ENCODE measurements at places on chromosomes 7 and 10.

GRCh38 chr7:27173956-27174873 is at the start of gene HOXA10:
TSS of gene HOXA10 (minus strand) at chr7:27174320. CDS start at chr7:27174306, 14 bp downstream.
- DNase-seq, result peak; percentile 39

DNA sequence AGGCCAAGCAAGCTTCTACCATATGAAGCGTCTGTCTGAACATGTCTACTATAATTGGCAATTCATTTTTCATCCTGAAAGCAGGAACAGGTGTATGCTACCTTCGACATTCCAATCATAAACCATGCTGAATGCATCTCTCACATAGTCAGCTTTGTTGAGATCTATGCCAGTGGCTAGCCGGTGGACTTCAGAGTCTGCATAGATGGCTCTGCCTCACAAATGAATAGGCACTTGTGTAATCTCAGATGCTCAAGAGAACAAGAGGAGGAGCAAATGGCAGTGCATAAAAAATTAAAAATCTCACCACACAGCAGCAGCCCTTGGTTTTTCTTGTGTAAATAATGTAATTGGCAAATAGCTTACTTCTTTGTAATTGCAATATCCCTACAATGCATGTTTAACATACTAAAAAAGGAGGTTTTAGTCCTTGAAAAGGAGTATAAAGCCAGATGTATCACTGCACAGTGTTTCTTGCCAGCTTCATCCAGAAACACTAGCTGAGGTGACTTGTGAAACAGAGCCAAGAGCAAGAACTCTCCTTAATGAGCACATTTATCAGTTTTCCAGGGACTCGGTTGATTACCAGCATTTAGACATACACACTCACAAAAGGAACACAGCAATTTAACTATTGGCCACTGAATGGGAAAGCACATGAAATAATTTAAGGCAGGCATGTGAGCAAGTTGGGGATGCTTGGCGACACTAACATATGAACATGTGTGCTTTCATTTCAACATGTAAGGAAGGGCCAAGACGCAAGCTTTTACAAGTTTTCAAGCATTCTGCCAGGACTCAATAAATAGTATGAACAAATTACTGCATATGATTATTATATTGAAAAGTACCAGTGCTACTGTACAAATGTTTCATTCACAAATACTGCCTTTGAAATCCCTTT is 249.9 kb upstream of the PLXNA4 start:
- no peak for DNase-seq

DNA sequence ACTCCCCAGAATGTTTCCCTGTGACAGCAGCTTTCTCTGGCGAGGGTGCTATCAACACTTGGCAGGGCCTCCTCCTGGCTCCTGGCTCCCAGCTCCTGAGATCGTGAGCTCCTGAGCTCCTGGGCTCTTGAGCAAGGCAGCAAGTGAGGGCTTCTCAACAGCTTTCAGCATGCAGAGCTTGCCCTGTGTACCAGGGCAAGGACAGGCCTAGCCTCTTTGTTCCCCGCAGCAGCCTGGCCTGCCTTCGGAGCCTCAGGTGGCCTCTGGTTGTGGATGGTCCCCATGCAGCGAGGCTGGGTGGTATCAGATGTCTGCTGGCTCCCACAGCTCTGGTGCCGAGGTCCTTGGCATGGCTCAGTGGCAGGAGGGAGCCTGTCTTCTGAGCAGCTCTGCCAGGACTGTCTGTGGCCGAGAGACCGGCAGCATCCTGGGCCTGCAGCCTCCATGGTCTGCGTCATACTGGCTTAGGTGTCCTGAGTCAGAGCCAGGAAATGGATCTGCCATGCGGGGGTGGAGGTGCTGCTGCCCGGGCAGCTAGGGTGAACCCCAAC is 44.2 kb downstream of the ZMIZ1 start:
- no peak for DNase-seq

DNA sequence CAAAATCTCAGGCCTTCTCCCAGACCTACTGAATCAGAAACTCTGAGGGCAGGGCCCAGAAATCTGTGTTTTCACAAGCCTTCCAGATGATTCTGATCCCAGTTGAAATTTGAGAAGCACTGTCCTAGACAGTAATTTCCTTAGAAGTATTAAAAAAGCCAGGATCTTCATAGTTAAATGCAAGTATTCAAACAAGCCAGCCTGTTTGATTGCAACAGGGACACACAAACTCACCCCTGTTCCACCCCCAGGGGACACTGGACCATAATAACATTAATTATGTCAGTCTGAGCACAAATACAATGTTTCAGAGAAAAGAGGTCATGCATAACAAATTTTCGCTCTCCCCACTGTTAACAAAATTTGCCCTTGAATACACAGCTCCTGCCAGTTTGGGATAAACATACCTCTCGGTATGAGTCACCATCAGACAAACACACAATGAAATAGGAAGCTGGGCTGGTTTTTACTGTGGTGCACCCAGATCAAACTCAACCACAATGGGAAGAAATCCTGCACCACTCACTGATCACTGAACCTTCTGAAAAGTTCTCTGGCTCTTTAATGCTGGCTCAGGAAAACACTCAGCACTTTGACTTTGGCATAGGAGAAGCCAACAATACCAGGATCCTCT is 34.3 kb downstream of the ABLIM1 start:
- no peak for DNase-seq

DNA sequence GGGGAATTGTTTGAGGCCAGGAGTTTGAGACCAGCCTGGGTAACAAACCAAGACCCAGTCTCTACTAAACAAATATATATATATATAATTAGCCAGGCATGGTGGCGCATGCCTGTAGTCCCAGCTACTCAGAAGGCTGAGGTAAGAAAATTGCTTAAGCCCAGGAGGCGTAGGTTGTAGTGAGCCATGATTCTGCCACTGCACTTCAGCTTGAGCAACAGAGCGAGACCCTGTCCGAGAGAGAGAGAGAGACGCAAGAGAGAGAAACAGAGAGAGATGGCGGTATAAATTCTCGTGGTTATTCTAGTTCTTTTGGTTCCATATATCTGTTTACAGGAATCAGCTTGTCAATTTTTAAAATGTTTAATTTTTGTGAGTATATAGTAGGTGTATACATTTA is 94.0 kb downstream of the TBXAS1 start:
- DNase-seq, result no peak

GRCh38 chr7:911791-912480 is 35.6 kb downstream of the GET4 start:
- DNase-seq, result no peak

DNA sequence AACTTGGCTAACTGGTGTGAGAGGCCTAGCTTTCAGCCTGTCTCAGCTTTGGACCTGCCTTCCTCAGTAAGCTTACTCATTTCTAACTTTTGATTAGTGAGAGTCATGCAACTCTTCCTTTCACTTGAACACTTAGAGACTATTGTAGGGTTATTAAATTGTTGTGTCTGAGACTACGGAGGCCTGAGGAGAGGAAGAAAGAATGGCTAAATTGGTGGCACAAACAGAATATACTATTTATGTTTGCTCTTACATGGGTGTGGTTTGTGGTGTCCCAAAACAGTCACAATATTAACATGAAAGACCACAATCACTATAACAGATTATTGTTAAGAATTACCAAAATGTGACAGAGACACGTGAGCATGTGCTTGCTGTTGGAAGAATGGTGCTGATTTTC is 82.1 kb downstream of the TRIM24 start:
- DNase-seq, result no peak

DNA sequence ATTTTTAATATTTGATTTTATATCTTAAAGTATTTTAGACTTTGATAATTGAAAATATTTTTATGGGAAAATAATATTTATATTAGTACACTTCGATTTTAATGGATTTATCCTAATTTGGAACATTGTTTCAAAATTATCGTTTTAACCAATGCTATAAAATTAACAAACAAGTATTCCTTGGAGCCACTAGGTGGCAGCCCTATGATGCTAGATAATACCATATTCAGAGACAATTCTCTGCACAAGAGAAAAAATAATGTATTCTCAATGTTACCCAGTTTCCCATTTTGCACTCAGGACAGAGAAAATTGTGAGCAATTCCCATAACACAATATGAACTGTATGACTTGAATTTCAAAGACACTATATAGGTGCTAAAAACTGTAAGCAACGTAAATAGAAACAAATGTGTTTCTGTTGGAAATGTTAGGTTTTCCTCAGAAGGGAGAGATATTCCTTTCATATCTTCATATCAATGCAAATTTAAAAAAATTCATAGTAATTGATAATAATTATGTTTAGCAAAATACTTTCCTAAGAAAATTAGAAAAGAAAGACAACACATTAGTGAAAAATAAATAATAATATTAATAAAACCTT is 237.8 kb downstream of the SEMA3E start:
- DNase-seq, result no peak

- no peak for DNase-seq
Observed at GRCh38 chr10:124943301-124944092, 1.6 kb downstream of the ZRANB1 start.

DNA sequence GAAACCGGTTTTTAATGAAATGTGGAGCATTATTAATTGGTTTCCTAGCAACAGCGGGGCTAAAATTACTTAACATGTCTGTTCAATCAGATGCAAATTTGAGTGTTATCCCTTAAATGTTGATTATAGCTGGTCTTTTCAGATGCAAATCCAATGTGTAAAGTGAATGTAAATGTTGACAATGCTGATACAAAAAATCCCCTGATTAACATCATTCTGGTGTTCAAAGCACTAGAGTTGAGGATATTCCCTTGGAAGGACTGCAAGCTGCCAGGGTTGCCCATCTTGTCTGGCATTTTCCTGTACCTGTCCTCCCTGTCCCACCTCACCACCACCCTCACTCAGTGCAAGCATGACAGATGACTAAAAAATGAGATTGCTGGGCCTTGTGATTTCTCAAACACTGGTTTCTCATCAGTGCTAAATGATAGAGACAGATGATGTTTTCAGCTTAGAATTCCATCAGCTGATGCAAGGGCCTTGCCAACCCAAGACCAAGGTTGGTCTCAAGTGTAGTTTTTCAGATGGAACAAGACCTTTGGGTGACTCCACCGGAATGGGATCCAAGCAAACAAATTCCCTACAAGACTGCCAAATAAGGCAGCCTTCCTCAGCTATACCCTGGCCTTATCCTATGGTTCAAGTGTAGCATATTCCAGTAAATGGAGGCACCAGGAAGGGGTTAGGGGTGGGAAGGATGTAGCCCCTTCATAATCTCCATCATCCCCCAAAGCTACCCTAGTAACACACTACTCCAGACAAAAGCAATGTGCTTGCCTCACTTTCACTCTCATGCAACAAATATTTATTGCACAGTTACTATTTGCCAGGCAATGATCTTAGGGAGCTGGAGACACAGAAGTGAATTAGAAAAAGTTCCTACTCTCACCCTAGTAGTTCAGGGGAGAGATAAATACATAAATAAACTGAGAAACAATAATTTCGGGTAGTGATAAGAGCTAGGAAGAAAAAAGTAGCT is 54.9 kb downstream of the JAZF1 start:
- no peak for DNase-seq

- no peak for DNase-seq
Observed at GRCh38 chr7:40843338-40843985, 708.7 kb downstream of the SUGCT start.

DNA sequence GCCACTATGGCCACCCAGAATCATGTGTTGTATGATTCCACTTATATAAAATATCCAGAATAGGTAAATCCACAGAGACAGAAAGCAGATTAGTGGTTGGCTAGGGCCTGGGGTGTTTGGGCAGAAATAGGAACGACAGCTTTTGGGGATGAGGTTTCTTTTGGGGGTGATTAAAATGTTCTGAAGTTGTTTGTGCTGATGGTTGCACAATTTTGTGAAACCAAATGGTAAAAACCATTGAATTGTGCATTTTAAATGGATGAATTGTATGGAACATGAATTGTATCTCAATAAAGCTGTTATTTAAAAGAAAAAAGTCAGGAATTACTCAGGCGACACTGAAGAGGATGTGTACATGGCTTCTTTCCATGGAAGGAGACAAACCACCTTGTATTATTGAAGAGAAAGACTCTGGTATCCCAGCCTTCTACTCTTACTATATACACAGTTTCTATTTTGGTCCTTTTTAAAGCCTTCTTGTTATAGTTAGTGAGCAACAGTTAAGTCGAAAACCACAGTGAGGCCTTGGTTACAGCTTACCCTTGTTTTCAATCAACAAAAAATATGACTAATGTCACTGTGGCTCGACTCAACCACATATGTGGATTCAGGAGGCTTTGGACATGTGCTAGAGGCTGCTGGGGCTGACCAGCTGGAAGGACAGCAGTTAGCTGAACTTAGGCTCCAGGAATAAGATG is 57.1 kb upstream of the KMT2E start:
- DNase-seq, result no peak

DNA sequence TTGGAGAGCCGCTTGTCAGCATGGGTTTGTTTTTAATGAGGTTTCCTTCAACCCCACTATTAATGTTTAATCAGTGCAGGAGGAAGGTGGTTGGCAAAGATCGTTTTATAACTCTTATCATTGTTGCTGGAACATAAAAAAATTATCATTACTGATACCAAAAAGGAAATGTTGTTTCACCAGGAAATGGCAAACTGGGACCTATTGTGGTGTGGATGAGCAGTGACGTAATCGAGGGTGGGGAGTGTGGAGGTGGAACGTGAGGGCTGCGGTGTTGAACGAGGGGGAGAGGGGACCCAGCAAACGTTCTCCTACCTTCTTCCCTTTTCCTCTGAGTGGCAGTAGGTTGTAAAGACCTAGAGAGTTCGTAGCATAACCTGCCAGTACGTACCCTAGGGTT is 71.9 kb upstream of the TOMM7 start:
- no peak for DNase-seq

DNA sequence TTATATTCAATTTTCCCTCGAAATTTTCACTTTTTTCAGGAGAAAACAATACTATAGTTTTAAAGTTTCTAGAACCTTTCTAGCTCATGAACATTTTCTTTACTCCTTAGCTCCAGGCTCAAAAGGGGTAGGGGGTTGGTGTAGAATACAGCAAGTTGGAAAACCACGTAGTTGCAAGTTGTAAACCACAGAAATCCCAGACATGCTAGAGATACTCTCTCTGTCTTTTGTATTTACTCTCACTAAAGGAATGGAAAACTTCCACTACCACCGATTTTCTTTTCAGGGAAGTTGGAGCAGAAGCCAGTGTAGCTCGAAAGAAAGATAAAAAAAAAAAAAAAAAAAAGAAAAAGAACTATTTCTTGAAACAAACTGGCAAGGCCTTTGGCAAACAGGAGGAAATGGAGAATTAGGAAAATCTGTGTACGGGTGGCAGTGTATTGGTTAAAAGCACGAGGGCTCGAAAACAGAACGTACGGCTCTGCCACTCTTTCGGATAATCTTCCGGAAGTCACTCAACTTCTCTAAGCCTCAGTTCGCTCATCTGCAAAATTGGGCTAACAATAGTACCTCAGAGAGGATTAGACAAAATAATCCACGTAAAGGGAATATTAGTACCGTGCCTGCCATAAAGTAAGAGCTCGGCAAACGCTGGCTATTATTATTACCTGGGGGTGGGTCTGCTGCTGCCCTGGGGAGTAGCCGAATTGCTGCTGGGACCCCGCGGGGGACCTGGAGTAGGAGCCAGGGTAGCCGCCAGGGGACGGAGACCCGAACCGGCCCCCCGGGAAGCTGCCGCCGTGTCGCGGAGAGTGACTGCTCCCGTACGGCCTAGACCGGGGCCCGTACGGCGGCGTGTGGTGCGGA is 628 bp downstream of the MPLKIP start:
- DNase-seq, result no peak

Data from activated T-cell treated with anti-CD3 and anti-CD28 coated beads, Interleukin-2, amount 50 U/mL, for 1 hour (primary cell).